ENCODE measurements at places on chromosomes 2 and 18. TPM values are rescaled to one million over a fixed set of nuclear protein-coding genes. Genes with fewer than 3 reads are reported as not detected.

The ARHGAP15 gene
- 7.0 TPM for total RNA-seq

The CHMP1B gene
- 30.4 TPM for total RNA-seq

The CDK15 gene
- total RNA-seq: 0.16 TPM

The ITGB6 gene
- total RNA-seq: 0.99 TPM

The ESPNL gene
- total RNA-seq: not detected

The EDAR gene
- total RNA-seq: 0.33 TPM

The LYPD1 gene
- total RNA-seq: not detected

The LTBP1 gene
- 88.9 TPM for total RNA-seq

The ERBB4 gene
- total RNA-seq: 8.3 TPM

The GPR17 gene
- total RNA-seq: 0.16 TPM
